ENCODE measurements at places on chromosomes 1 and 21.

DNA sequence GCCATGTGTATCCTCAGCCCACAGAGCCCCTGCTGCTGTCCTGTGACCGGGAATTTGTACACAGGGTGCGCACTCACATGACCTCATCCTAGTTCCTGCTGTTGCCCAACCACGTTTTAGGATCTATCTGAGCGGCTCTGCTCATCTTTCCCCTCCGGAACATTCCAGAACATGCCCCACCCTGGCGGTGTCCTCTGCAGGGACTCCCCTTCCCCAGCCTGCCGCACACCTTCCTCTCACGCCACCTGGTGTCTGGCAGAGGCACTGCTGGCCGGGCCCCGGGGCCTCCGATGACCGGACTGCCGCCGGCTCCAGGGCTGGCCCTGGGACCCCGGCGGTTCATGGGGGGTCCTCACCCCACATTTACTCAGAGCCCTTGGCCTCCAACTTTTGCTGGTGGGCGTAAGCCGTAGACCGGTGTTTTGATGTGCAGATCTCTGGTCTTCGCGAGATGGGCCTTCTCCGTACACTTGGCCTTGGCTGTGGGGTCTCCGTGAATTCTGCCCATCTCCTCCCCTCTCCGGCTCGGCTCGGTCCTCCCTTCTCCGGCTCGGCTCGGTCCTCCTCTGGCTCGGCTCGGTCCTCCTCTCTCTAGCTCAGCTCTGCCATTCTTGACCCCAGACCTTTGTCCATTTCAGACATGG is 29.5 kb downstream of the ARHGEF16 start:
- DNase-seq, result peak; percentile 37

DNA sequence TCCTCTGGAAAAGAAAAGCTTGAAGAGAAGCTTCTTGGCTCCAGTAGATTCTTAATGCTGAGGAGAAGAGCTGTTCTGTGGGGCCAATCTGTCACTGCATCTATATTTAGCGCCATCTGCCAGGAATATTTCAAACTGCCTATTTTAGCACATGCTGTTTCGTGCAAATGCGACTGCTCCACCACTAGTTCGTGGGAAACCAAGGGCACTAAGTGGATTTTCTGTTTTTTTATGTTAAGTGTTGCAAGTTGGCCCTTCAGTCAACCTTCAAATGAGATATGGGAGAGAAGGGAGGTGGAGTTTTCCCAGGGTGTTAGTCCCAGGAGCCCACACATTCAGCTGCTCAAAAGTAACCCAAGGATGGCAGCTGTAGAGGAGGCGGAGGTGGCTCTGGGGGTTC is 91.9 kb downstream of the TSEN15 start:
- no peak for DNase-seq

DNA sequence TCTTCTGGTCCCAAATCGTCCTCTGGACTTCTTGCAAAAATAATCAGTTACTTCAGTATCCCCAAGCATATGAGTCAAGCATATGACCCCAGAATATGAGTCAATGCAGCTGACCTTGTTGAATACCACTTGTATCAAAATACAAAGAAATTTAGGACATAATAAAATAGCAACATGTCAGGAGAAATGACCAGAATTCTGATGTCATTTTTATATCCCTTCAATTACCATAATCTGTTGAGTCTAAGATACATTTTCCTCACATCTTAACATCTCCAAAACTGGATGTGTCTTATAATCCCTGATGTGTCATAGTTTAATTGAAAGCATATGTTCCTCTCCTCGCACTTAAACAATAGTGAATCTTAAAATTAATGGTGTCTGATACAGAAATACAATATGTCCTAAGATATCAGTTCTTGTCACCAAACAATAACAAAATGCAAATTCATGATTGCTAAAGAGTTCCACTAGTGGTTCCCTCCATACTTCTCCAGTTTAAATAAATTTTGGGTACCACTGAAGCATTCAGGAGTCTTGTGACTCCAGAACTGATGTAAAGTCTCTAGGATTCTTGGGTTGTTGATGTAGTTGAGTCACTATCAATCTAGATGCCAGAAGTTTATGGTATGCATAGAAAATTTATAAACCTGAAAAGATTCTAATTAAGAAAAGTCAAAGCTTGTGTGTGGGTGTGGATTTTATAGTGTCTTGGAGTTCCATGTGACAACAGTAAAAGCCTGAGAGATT is 41.8 kb downstream of the KIFAP3 start:
- no peak for DNase-seq

DNA sequence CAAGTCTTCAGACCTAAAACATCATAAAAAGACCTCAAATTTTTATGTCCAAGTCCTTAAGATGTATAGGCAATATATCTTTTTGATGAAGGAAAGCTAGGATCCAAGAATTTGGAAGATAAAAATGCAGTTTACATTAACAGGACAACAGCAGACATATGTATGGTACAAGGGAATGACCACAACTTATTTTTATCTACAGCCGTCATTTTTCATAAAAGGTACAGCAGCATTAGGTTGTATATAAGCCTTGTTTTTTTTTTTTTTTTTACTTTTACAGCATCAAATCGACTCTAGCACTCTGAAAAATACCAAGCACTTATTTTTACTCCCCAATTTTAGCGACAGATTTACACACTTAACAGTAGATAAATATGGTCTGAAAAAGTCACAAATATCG is 1.3 kb downstream of the SRSF10 start:
- DNase-seq, result no peak

- DNase-seq, result no peak
Measured at GRCh38 chr1:93608187-93609109, 73.2 kb downstream of the BCAR3 start.

DNA sequence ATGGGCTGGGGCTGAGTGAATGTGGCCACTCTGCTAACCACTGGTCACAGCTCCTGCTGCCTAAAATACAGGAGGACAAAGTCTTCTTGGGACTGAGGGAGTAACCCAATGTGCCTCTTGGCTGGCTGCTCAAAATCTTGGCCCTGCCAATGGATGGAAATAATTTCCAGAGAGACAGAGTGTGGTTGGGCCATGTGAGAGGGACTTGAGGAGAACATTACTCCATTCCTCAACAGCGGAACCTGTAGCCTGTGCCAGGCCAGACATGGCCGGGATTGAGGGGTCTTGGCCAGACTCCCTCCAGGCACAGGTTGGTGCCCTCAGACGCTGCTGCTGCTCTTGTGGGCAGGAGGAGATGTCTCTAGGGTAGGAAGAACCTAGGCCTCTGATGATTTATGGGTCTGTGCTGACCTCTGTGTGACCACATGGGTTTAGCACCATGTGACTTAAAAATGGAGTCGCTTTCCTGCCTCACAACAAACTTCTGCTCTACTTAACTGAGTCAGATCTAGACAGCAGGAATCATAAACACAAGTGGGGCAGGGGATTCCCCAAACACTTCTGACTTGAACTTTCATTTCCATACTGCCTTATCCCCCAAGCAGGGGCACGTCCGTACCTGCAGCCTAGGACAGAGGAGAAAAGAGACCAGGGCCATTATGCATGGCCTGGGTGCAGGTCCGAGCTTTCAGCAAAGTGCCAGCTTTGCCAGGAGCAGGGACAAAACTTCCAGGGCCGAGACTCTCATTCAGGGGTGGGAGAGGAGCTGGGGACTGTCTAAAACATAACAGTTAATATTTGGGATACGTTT is 79.2 kb downstream of the CD34 start:
- DNase-seq, result peak; percentile 58

- DNase-seq, result no peak
Measured at GRCh38 chr1:231557411-231557810, 28.9 kb downstream of the TSNAX start.

GRCh38 chr1:81803431-81804110 is 2.8 kb downstream of the ADGRL2 start:
- DNase-seq, result no peak

DNA sequence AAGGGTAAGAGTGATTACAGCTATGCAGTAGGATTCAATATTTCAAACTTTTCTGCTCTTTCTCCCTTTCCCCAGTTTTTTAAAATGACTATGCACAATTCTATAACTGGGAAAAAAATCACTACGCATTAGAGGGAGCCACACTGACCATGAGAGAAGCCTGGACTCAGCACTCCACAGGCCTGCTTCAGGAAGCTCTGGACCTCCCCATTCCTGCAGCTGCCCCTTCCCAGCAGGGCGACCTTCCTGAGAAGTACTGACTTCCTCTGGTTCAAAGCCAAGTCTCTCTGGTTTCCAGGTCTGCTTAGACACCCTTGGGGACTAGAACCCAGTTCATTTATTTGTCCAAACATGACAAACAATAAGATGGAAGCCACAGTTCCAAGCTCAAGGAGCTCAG is 42.0 kb upstream of the CLSTN1 start:
- DNase-seq, result no peak

- DNase-seq, result no peak
Measured at GRCh38 chr1:107953556-107953955, 11.4 kb downstream of the VAV3 start.

- DNase-seq, result no peak
Measured at GRCh38 chr1:203336097-203336496, 14.8 kb downstream of the FMOD start.

DNA sequence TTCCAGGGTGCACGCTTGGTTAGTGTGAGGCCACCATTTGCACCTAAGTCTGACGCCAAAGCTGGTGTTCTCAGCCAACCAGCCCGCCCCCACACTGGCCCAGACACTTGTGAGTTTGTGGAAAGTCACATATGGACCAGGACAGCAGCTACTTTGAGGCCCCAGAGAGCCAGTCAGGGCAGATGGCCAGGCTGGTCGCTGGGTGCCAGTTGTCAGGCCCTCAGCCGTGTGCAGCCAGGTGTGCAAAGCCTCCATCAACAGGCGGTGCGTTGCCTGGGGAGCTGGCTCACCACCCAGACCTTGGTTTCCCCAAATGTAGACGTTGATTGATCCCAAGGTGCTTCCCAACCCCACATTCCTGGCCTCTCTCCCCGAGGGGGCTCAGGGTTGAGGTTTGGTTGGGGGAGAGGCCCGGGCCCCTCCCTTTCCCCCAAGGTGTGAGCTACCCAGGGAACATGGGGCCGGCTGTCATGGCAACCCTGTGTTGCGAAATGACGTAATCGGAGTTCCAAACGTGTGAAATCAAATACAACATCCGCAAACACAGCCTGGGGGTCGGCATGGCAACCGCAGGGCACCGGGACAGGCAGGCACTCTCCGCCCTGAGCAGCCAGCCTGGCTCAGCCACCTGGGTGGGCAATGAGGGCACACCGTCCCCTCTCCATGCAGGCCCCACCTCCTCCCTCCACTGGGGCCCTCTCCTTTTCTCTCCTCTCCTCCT is 42.2 kb upstream of the WNT4 start:
- no peak for DNase-seq

- DNase-seq, result no peak
Measured at GRCh38 chr1:234866007-234866866, 256.3 kb upstream of the IRF2BP2 start.

- no peak for DNase-seq
Measured at GRCh38 chr1:219020386-219020785, 153.3 kb upstream of the LYPLAL1 start.

DNA sequence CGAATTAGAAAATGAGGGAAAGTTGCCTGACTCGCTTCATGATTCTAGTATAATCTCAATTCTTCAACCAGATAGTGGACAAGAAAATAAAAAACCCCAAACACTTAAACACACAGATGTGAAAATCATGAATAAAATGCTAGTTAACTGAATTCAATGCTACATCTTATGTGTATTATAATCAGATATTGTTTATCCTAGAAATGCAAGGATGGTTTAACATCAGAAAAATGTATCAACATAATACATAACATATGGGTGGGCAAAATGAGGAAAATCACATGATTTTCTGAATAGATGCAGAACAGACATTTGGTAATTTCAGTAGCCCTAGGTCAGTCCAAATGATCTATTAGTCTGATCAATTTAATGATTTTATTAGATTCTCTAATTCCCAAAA is 97.2 kb downstream of the SIM2 start:
- DNase-seq, result no peak

Data from CD4-positive, alpha-beta T cell treated with Interferon alpha-2 for 1 hour (primary cell).